Activated gamma-delta T cell (primary cell): ENCODE measurements at places on chromosomes 16 and 17.

DNA sequence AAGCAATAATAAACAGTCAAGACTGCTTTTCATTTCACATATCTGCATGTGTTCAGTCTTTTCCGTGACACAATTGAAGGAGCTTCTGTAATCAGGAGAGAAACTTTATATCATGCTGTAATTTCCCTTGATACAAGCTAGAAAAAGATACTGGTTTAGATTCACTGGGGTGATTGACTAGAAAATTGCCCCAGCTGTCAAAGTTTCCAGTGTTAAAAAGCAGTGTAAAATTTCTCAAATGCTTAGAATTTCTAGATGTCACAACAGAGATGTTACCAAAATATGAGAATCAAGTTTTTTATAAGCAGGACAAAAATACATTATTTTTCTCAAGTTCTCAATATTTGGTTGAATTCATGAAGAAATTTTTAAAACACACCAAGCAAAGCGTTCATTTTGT is 292.4 kb upstream of the HSBP1 start:
- no peak for DNase-seq

DNA sequence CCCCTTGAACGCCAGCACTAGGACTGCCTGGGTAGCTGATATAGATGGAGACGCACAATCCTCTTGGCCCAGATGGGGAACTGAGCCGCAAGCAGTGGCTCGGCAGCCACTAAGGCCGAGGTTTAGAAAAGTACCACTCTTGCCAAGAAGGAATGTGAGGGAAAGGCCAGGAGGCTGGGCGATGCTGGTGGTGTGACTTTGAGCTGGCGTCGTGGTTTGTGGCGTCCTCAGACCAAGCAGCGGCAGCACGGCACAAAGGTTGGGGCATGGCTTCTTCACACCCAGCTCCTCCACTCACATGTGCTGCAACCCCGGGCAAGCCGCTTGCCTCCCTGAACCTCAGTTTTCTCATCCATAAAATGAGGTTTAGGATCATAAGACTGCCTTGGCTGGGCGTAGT is 15.6 kb downstream of the DCAKD start:
- no peak for DNase-seq

GRCh38 chr17:60827943-60828342 is 150.3 kb downstream of the BCAS3 start:
- DNase-seq = no peak

- no peak for DNase-seq
Measured at GRCh38 chr16:50037662-50038220, 12.7 kb downstream of the CNEP1R1 start.
